Adipocyte (in vitro differentiated cells): ENCODE measurements at places on chromosomes 1 and 21.
A peak's percentile ranks its signal among the peaks of the same experiment; 100 is the strongest.

GRCh38 chr1:63886340-63886739 is 112.5 kb downstream of the ROR1 start:
- DNase-seq, result no peak

- DNase-seq, result no peak
These were observed 20.9 kb downstream of the GNAI3 start for GRCh38 chr1:109569323-109569722.

DNA sequence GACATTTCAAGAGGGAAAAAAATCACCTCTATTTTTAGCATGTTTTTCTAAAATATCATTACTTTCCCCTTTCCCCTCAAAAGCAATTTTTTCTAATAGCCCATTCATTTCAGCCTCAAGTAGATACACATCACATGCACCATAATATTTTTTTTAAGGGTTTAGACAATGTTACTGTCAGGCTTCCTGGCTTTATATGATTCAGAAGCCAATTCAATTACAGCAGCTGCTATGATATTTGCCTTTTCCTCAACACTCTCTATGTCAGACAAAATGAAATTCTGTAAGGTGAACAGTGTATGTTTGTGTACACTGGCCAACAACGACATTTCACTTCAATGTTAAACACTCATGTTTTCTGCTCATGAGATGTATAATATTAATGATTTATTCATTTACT is 46.5 kb downstream of the OMA1 start:
- no peak for DNase-seq

GRCh38 chr21:34707876-34708325 is 39.1 kb downstream of the CLIC6 start:
- DNase-seq, result no peak

- no peak for DNase-seq
These were observed 71.9 kb downstream of the ZSWIM5 start for GRCh38 chr1:45134461-45134873.

DNA sequence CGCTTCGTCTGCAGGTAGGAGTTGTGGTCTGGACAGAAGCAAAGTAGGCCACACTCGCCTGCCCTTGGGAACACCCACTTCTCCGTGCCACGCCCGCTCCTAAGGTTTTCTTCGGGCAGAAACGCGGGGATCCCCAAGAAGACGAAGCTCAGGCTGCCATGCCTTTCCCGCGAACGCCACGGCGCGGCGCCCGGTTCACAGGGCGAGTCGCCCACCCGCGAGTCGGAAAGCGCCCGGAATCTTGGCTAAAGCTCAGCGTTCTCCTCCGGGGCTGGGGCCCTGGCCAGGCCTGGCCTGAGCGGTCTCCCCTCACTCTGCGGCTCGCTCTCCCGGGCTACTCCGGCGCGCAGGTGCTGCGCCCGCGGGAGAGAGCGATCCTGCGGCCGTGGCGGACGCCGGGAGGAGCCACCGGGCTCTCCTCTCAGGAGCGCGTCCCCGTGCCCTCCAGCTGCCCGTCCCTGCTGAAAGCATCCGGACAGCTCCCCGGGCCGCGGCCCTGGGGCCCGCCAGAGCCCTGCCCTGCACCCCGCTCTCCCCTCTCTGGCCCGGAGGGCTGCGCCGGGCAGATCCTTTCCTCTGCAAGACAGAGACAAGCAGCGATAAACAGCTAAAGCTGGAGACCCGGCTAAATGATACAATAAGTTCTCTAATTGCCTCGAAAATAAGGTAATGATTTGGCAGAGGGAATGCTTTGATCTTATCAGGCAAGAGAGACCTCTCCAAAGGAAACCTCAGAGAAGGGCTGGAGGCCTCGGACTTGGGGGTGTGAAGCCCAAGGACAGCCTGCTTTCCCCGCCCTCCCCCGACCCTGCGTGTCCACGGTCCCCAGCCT is 6.7 kb upstream of the WNT2B start:
- DNase-seq, result peak; percentile 93

- no peak for DNase-seq
These were observed 2.6 kb upstream of the C1orf141 start for GRCh38 chr1:67137307-67137753.

DNA sequence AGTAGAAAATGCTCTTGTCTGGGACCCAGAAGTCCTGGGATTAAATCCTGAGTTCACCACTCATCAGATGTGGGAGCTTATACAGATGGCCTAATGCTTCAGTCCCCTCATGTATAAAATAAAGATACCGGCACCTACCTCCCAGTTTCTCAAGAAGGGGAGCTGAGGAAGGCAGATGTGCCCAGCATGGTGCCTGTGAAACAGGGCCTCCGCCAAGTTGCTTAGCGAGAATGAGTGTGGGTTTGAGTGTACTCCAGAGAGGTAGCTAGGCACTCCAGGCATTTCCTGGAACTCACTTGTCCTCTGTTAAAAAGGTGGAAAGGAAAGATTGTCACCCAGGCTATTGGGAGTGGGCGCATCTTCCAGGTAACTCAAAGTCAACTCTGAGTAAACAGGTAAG is 37.8 kb downstream of the IER5 start:
- DNase-seq, result no peak

GRCh38 chr1:24952413-24952841 is 22.4 kb upstream of the RUNX3 start:
- no peak for DNase-seq

GRCh38 chr1:46180082-46180616 is 3.9 kb upstream of the P3R3URF start:
- DNase-seq, result no peak

- DNase-seq, result no peak
These were observed 46.9 kb upstream of the GOLT1A start for GRCh38 chr1:204260601-204261197.

DNA sequence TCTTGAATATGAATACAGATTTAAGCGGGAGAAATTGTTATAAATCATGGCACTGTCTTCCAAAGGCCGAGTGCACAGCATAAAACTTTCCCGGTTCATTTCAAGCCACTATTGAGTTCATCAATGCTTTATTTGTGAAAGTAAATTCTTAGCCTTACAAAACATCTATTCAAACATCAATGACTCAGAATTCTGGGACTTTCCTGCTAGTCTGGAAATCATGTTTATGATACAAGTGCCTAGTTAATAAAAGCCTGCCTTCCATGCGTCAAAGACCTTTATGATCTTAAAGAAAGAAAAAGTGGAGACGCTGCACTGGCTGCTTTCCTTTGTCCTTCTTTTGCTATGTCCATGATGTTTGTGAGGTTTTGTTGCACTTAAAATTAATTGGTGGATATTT is 137.7 kb downstream of the SETD4 start:
- no peak for DNase-seq

DNA sequence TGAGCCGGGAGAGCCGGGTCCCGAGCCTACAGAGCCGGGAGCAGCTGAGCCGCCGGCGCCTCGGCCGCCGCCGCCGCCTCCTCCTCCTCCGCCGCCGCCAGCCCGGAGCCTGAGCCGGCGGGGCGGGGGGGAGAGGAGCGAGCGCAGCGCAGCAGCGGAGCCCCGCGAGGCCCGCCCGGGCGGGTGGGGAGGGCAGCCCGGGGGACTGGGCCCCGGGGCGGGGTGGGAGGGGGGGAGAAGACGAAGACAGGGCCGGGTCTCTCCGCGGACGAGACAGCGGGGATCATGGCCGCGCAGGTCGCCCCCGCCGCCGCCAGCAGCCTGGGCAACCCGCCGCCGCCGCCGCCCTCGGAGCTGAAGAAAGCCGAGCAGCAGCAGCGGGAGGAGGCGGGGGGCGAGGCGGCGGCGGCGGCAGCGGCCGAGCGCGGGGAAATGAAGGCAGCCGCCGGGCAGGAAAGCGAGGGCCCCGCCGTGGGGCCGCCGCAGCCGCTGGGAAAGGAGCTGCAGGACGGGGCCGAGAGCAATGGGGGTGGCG is 371 bp downstream of the ARID1A start:
- DNase-seq, result peak; percentile 75

GRCh38 chr1:160807738-160808137 is 11.8 kb downstream of the LY9 start:
- no peak for DNase-seq

DNA sequence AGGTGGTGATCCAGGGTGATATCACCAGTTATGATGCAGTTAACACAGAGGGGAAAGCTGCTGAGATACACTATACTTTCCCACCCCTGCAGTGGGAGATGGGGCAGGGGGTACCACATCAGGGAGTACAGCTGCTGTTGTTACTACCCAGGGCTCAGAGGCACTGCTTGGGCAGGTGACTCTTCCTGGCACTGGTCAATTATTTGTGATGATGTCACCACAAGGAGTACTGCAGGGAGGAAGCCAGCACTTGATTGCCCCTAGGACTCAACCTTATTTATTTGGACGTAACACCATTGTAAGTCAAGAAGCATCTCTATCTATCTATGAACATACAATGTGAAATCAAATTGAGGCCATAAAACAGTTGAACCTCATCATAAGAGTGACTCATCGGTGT is 10.1 kb downstream of the IFNAR1 start:
- DNase-seq, result no peak

DNA sequence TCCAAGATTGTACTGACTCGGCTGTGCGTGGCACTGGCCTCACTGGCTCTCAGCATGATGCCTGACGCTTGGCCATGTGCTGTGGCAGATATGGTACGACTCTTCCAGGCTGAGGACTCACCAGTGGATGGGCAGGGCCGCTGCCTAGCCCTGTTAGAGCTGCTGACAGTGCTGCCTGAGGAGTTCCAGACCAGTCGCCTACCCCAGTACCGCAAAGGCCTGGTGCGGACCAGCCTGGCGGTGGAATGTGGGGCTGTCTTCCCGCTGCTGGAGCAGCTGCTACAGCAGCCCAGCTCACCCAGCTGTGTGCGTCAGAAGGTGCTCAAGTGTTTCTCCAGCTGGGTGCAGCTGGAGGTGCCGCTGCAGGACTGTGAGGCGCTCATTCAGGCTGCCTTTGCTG is 2.9 kb downstream of the IPO13 start:
- DNase-seq, result no peak

DNA sequence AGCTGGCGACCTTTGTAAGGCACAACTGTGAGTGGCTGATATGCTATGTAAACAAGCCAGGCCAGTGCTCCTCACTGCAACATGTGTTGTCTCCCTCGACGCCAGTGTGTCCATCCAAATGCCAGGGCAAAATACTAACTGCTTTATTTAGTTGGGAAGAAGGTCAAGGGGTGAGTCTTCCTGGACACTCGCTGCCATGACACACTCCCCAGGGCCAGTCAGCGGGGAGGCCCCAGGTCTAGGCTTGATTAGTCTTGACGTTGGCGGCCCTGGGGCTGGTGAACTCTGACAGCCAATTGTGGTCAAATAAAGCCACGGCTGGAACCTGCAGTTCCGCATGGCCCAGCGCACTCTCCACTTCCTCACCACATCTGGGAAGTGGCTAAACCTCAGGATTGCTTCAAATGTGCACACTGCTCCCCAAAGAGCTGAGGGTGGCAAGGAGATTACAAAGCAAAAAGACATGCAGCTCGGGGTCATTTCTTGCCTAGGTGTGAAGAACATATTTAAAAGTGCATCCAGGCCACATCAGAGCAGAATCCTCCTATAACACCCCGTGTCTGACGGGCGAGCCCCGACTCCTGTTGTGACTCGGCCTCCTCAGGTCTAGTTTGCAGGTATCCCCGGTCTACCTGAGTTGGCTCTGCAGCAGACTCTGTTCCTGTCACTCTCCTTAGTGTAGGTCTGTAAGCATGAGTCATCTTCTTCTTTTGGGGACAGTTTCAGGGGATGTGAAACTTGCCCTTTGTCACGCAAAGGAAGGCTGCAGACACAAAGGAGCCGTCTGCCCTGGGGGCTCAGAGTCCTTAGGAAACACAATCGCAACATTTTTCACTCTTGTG is 183.5 kb downstream of the RUNX1 start:
- peak; percentile 47 for DNase-seq

DNA sequence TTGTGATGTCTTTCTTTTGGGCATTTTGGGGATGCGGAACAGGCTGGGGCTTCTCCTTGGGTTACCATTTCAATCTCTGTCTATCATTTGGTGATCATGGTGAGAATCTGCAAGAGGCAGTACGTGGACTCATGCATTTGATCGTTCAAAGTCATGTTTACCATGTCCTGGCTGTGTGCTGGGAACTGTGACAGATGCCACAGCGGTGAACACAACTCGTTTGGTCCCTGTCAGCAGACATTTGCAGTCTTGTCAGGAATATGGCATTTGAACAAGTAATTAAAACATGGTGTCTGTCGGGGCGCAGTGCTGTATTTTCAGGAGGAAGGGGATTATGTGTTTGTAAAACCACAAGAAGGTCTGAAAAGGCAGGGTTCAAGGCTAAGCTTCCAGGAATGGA is 103.3 kb upstream of the IGSF21 start:
- no peak for DNase-seq

DNA sequence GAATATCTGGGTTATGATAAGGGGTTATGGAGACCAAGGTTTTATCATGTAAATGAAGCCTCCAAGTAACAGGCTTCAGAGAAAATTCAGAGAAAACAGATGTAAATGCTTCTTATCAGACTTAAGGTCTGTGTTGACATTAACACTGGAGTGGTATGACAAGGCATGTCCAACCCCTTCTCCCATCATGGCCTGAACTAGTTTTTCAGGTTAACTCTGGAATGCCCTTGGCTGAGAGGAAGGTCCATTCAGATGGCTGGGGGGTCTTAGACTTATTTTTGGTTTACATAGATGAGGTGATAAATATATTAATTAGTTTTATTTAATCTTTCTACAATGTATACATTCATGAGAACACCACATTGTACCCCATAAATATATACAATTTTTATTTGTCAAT is 399.6 kb downstream of the TBX15 start:
- no peak for DNase-seq

DNA sequence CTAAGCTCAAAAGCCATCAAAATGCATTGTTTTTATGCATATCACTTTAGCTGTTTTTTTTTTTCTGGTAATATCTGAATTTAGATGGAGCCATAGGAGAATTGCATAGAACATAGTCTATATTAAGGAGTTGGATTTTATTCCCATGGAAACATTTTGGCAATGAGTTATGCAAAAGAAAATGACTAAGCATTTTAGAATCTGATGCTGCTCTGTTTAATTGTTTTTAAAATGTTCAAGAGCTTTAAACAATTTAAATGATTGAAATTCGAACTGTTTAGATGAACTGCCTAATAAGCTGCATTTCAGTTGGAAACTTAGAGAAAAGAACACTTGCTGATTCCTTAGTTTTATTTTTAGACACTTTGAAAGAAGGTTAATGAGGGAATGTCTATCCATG is 1531.5 kb upstream of the B3GALT2 start:
- peak; percentile 72 for DNase-seq

DNA sequence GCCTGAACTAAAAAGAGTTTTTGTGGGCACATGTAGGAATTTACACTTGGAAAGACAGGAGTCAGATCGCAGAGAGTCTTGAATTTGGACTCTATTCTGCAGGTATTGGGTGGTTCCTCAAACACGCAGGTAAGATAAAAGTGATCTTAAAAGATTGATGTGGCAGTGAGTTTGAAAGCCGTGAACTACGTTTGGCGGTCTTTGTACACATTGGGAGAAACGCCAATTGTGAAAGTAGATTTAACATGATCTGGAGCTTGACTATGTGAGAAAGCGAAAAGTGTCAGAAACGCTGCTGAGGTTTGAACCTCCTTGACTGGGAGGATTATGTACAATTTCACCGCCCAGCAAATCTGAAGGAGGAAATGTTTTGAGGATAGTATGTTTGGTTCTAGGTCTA is 1.5 kb upstream of the PPP2R5A start:
- no peak for DNase-seq
